Activated T-cell treated with anti-CD3 and anti-CD28 coated beads for 1 hour (primary cell): ENCODE measurements at places on chromosomes 11 and 22.

DNA sequence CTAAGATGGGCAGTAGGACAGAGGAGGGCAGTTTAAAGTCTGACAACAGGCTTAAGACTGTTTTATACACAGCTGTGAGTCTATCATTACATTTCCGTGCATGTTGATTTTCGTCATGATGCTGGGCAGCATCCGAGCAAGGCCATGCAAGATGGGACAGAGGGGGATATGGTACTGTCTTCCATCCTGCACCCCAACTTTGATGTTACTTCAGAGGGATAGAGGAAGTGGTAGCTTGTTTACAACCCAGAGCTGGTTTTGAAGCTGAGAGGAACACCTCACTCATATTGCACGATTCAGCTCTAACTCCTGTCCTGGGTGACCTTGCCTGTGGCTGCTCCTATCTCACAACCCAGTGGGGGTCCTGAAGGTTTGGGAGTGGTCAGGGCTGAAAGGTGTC, 3.0 kb upstream of the SORL1 start:
- DNase-seq: no peak

DNA sequence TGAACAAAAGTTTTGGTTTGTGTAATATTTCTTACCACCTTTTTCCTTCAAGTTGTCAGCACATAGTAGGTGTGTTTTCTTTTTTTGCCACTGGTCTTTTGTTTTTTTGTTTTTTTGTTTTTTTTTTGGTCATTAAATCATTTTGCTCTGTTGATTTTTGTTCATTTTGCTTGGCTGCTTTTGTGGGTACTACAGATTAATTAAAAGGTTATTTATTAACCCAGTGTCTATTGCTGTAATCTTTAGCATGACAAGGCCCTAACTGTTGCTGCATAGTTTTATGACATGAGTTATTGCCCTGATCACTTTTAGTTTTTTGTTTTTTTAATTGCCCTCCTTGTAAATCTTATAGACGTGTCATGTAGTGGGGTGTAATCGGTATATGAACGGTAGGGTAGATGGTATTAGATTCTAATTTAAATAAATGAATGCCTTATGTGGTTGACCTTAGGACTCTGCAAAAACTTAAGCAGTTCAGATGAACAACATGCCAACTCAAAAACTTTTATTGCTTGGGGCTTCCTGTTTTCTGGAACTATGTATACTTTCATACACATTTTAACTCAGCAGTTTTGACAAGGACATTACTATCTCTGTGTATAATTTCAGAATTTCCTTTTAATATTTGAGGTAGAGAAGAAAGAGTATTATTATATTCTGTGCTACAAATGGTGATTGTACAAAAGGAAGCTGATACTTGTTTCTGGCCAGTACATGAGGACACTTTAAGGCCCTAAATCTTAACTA, 7.9 kb downstream of the EWSR1 start:
- no peak for DNase-seq

GRCh38 chr22:42707496-42707895, 13.2 kb downstream of the A4GALT start:
- DNase-seq: no peak

- DNase-seq: no peak
These were observed 21.9 kb downstream of the IGSF9B start for GRCh38 chr11:133934599-133935550.

DNA sequence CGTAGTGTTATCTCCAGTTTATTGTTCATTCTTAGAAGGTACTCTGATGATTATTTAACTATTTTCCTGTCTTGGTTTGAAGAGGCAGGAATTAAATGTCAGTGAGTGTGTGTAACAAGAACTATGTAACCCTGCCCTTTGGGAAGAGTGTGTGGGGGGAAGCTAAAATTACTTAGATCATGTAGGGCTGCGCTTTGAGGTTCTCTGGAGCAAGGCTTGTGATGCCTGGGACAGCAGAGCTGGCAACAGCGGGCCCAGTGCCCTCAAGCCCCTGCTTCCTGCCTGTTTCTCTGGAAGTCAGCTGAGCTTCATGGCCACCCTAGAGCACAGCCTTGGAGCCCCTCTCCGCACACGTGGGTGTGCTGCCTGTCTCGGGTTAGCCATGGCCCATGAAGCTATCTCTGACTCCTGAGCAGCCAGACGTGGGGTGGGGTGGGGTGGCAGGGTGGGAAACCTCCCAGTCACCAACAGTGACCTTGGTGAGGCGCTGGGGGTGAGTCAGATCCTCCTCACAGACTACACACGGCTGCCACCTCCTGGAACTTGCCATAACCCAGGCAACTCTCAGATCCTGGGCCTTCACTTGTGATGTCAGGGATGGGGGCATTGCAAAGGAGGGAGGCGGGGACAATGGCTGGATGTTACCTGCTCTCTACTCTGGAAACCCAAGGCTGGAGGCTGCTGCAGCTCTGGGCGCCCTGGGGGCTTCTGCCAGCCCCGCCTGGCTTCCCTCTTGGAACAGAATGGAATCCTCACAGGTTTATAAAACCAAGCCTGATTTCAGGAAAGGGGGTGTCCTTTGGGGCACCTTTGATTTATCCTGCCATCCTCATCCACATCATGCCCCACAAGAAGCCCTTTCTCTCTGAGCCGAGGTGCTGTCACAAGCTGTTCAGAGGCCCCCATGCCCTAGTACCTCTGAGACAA, 88.6 kb downstream of the SNX19 start:
- DNase-seq: no peak
